ENCODE measurements at places on chromosomes 16 and 17. TPM values are rescaled to one million over a fixed set of nuclear protein-coding genes. Genes with fewer than 3 reads are reported as not detected.

DNA sequence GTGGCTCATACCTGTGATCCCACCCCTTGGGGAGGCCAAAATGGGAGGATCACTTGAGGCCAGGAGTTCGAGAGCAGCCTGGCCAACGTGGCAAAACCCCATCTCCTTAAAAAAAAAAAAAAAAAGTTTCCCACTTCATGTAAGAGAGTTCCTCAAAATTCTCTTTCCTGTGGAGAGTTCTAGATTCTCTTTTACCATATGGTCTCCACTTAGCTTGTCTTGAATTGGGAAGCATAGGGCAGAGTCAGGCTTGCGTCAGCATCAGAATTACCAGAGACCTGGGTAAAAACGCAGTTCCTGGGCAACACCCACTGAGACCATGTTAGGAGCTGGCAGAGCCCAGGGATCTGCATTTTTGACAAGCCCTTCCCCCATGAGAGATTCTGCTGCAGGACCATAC lies 158.4 kb downstream of the CCDC182 start:
- no peak overlapping the region for H3K4me3 ChIP-seq

Gene CHP2
- total RNA-seq = not detected

DNA sequence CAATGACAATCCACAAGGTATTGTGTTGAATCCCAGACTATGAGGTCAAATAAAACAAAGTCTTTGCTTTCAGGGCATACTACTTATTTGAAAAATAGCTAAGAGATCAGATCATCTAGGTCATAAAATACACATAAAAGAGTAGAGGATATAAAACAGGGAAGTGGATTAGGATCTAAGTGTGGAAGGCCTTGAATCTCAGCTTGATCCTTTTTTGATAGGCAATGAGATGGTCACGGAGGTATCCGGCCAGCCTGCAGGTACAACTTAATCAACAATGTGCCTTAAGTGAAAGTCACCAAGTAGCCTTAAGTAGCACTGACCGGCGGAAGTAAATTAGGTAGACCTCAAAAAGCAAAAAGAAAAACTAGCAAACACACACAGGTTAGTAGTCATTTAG lies 901.7 kb downstream of the KCNJ2 start:
- no peaks in the 10 kb centered on the region for H3K36me3 ChIP-seq
- no peak overlapping the region for H3K27ac ChIP-seq
- no peak for DNase-seq

Gene ITGB4
- total RNA-seq = 14.2 TPM

DNA sequence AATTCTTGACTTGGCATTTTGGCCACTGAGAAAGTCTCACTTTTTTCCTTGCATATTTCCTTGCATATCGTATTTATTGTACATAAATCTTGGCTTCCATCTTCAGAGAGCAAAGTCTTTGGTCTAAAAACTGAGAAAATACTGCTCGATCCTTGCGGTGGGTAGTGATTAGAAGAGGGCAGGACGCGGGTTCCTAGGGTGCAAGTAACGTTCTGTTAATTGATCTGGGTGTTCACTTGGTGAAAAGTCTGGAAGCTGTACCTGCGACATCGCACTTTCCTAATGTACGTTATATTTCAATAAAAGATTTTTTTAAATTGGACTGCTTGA lies 758 bp upstream of the UBALD2 start:
- H3K4me3 ChIP-seq = no peak overlapping the region
- peaks cover 61% of the 10 kb centered on the region for H3K4me1 ChIP-seq
- no peaks in the 10 kb centered on the region for H3K36me3 ChIP-seq
- H3K27me3 ChIP-seq = no peaks in the 10 kb centered on the region
- DNase-seq = no peak

GRCh38 chr16:23410176-23410575 lies 42.8 kb downstream of the COG7 start:
- no peak overlapping the region for H3K27ac ChIP-seq
- H3K4me3 ChIP-seq = no peak overlapping the region
- peaks cover 15% of the 10 kb centered on the region for H3K36me3 ChIP-seq
- no peaks in the 10 kb centered on the region for H3K27me3 ChIP-seq
- DNase-seq = no peak
- H3K4me1 ChIP-seq = no peaks in the 10 kb centered on the region
